ENCODE measurements at places on chromosomes 3 and 15. TPM values are rescaled to one million over a fixed set of nuclear protein-coding genes. Genes with fewer than 3 reads are reported as not detected.

CYP1A2 gene
- not detected for total RNA-seq

ZSCAN2 gene
- 16.6 TPM for total RNA-seq

PRR23B gene
- not detected for total RNA-seq

NMD3 gene
- total RNA-seq = 77.0 TPM

PLCB2 gene
- 10.6 TPM for total RNA-seq

SIDT1 gene
- 19.6 TPM for total RNA-seq

TP63 gene
- 0.23 TPM for total RNA-seq

ASB14 gene
- 0.69 TPM for total RNA-seq

NEDD4 gene
- total RNA-seq = 8.8 TPM

ERC2 gene
- 126 TPM for total RNA-seq

LYZL4 gene
- total RNA-seq = not detected

ADAMTS9 gene
- 8.5 TPM for total RNA-seq

CACNA1D gene
- 30.9 TPM for total RNA-seq

Data from diencephalon (tissue), 1 donor.